Activated T-cell treated with anti-CD3 and anti-CD28 coated beads for 48 hours (primary cell): ENCODE measurements at places on chromosomes 2 and 18.

GRCh38 chr2:8822218-8822617 lies 15.2 kb downstream of the KIDINS220 start:
- DNase-seq: no peak

DNA sequence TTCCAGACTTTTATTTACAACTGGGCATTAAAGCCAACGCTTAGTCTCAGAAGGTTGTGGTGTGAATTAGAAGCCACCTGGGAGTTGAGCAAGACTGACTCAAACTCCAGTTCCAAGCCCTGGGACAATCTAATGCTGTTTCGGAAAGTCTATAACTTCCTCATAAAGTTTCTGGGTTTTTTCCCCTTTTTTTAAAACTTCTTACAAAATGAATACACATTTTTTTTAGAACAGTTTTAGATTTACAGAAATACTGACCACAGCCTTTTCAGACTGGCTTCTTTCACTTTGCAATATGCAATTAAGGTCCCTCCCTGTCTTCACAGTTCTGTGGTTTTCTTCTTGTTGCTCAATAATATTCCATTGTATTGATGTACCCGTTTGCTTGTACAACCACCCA lies 115.9 kb upstream of the TWIST2 start:
- no peak for DNase-seq

DNA sequence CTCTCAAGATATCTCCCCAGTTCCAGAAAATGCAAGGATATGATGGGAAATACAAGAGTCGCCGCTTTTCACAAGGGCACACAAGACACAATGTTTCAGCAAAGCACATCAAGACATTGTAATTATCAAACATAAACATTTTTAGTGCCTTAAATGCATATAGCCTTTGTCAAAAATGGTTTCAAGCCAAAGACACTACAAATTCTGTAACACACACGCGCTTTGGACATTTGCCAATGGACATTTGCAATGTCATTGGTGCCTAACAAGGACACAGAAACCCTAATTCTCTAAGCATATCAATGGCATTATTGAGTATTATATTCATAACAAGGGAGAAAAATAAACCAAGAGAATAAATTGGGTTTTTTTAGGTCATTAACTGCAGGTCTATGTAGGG lies 16.1 kb downstream of the ADD2 start:
- DNase-seq: no peak

DNA sequence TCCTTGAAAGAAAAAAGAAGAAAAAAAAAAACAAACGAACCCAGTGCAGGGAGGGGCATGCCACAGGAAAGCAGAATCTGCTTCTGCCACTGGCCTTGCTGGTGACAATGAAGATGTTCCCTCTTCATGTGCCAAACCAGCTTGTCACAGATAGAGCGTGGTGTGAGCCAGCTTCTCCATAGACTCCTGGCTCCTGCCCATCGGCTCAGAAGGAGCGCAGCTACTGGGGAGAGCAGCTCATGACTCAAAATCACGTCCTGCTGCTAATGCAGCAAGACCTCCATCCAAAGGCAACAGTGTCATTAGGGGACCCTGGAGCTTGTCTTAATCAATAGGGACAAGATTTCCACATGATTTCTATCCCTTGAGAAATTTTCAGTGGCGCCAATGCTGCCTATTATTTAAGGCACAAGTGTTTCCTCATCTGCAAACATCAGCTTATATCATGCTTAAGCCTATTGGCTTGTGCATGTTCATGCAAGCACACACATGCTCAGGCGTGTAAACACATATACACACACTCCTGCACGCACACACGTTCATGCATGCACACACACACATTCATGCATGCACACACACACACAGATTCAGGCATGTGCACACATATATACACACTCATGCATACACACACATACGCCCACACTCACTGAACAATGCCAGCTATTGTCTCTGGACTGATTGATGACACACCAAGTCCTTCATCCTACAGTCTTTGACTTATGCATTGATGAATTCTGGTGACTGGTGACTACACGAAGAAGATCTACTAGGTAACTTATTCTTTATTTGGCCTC lies 682.0 kb upstream of the ID2 start:
- DNase-seq: no peak

- no peak for DNase-seq
These were observed 209.6 kb upstream of the TNP1 start for GRCh38 chr2:217069263-217070042.

DNA sequence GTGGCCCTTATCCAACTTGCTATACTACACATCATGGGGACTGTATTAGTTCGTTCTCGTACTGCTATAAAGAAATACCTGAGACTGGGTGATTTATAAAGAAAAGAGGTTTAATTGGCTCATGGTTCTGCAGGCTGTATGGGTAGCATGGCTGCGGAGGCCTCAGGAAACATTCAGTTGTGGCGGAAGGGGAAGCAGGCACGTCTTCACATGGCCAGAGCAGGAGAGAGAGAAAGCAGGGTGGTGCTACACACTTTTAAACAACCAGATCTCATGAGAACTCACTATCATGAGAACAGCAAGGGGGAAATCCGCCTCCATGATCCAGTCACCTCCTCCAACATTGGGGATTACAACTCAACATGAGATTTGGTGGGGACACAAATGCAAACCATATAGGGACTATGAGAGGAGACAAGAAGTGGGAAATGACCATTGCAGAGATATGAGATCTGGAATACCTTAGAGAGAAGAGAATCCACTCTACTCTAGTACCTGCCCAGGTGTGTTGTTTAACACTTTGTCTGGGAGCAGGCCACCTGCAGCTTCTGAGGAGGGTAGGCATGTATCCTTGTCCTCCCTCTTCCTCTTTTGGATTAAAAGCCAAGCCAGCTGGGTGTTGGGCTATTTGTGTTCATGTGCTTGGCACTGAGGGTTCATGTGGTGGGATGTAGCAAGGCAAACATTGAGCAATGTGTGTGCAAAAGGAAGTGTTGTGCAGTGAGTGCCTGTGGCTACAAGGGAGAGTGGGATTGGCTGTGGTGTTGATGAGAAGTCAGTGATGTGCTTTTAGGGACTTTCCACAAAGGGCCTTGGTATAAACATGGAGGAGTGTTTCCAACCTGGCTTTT lies 22.8 kb downstream of the TTLL4 start:
- no peak for DNase-seq

GRCh38 chr2:203016716-203017115 lies 2.0 kb downstream of the NBEAL1 start:
- no peak for DNase-seq

DNA sequence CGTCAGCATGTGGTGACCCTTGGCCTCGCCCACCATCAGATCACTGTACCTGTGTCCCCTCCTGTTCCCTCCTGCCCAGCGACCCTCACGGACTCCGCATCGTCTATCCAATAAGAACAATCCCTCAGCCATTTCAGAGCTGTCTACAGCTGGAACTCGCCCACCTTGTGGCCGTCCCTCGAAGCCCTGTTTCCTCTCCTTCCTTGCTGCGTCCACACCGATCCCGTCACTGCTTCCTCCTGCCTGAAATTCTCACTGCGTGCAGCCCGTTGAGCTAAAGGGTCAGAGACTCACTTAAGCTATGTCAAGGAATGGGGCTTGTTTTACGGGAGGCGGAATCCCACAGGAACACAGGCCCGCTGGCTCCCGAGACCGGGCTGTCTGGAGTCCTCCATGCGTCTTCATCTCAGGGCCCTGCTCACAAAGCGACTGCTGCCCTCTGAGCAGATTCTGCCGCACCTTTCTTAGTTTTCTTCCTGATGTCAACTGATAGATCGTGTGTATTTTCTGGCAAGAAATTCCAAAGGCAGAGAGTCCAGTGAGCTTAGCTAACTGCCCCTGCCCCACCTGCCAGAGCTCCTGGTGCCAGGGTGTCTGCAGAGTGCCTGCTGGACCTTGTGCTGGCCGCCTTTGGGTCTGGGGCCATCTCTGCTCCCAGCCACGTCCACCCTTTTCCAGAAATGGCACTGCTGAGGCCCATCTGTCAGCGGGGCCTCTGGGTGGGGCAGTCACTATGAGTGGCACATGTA lies 35.3 kb downstream of the KLHL29 start:
- no peak for DNase-seq

- DNase-seq: peak; percentile 27
These were observed 84.2 kb upstream of the TTN start for GRCh38 chr2:178891265-178891958.

DNA sequence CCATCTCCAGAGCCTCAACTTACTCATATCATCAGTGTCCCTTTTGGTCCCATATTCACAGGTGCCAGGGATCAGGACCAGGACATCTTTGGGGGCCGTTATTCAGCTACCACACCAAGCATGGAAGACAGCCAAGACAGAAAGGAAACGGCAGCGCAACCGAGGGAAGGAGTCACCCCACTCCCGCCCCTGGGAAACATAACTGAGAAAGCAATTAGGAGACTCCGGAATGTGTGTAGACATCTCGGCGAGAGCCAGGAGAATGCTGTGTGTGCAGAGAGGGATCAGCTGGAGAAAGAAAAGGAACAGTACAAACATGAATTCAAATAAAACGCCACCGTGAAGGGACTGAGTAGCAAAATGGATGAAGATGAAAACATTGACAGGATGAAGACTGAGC lies 13.4 kb upstream of the BOK start:
- no peak for DNase-seq

GRCh38 chr18:42480441-42480840 lies 525.4 kb downstream of the PIK3C3 start:
- DNase-seq: no peak

DNA sequence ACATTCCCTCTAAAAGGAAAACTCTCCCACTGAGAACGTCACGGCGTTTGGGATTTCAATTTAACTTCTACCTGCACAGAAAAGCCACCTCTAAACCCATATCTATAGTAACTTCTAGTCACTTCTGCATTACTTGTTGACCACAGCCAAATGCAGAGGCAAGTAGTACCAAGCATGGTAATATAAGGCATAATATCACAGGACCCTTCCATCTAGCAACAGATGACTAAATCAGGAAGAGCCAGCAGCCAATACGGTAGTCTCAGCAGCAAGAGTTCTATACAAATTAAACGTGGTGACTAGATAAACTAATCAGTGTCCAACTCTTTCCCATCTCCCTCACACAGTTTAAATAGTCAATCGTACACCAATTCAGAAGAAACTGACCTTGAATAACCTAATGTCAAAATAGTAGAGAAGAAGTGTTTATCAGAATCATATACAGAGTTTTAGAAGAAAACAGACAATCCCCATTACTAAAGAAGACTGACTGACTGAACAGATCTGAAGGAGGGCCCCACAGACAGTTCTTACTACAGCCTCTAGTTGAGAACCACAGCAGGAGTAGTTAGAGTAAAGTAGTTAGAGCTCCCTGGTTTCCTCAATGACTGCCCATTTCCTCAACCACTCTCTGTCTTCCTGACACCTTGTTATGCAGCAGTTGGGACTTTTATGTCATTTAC lies 30.0 kb downstream of the MEMO1 start:
- DNase-seq: no peak

- DNase-seq: no peak
These were observed 3.3 kb downstream of the KCNIP3 start for GRCh38 chr2:95300450-95300849.

GRCh38 chr2:199848389-199849130 lies 2.4 kb downstream of the FTCDNL1 start:
- no peak for DNase-seq

DNA sequence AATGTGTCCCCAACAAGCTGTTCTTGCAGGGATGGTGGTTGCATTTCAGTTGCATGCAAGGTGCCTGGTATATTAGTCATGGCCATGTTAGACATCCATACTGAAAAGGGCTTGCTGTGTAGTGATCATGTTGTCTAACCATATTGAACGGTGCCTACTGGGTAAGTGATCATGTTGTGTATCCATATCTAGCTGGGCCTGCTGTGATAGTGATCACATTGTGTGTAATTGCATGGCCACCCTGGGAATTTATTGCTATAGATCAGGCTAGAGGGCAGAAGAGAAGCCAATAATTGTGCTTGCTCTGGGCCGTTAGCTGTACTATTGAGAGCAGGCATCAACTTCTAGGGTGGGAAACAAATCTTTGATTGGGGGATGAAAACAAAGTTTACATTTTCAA lies 9.8 kb upstream of the EPC2 start:
- no peak for DNase-seq

DNA sequence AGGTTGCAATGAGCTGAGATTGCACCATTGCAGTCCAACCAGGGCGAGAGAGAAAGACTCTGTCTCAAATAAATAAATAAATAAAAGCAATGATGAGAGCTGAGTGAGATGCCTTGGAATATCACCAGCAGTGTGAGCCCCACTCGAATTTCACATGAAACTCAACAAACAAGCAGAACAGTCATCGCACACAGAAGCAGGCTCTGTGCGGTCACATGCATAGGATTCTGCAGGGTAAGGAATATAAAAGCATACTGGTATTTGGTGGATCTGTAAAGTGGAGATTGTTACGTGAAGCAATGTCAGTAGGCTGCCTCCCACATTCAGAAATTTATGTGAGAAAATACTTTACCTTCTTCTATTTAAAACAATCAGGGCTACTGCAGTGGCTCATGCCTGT lies 18.0 kb upstream of the AP1S3 start:
- no peak for DNase-seq

DNA sequence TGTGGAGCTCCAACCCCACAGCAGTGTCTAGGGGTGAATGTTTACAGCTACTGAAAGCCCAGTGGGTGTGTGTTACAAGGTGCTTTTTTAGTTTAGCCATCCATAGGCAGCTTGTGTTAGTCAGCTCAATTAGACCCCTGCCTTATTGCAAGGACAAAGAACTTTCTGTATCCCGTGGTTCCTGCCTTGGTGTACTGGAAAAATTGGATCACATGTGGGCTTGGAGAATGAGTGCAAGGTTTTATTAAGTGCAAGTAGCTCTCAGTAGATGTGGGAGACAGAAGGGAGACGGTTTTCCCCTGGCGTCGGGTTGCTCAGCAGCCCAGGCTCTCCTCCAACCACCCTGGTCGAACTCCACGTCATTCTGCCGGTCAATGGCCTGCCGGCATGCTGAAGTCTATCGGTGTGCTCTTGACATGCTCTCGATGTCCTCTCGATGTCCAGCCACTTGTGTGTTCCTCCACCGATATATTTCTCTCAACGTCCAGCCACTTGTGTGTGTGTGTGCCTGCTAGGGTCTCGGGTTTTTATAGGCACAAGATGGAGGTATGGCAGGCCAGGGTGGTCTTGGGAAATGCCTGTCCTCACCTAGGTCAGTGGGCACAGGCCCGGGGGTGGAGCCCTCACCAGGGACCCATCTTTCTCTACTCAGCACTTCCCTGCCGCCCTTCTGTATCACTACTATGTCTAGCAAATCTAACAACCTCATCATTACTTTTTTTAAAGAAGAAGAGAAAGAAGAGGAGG lies 13.8 kb downstream of the FANCL start:
- no peak for DNase-seq

GRCh38 chr2:171146633-171147032 lies 14.1 kb downstream of the TLK1 start:
- no peak for DNase-seq

GRCh38 chr18:31731628-31732027 lies 29.1 kb downstream of the SLC25A52 start:
- no peak for DNase-seq

GRCh38 chr2:233519787-233520611 lies 46.6 kb downstream of the USP40 start:
- DNase-seq: no peak

DNA sequence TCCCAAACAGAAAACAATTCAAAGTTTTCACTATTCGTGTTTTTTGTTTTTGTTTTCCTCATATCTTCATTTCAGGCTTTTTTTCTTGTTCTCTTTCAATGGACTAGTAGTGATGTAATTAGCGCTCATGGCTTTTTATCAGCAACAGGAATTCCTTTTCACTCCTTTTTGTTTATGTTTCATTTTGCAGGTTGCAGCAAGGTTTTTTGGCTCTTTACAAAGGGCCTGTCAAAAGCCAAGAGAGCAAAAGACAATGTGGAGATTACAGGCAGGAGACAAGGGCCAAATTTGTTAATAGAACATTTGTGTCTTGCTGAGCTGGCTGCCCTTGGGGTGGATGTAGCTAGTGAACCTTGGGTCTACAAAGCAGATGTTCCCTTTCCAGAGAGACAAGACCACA lies 467.4 kb upstream of the CDH20 start:
- DNase-seq: no peak
